Activated naive CD8-positive, alpha-beta T cell treated with anti-CD3 and anti-CD28 coated beads, Interleukin-2, amount 50 U/mL, for 16 hours (primary cell): ENCODE measurements at places on chromosomes 1 and 21.

DNA sequence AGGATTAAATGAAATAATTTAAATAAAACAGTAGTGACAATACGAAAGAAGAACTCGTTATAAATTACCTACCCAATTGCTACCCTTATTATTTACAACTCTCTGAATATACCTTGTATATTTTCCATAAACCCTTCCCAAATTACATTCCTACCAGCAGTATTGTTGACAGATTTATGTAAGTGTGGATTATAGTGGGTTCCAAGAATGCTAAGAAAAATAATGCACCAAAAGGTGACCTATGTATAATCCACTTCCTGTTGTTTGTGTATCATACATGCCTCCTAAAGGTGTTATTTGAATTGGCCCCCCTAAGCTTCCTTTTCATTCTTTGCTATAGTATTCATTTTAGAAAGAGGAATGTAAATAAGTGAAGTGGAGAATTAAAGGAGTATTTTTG lies 33.2 kb upstream of the CXADR start:
- no peak for DNase-seq

GRCh38 chr1:176932114-176933104 lies 232.1 kb downstream of the ASTN1 start:
- DNase-seq, result no peak

DNA sequence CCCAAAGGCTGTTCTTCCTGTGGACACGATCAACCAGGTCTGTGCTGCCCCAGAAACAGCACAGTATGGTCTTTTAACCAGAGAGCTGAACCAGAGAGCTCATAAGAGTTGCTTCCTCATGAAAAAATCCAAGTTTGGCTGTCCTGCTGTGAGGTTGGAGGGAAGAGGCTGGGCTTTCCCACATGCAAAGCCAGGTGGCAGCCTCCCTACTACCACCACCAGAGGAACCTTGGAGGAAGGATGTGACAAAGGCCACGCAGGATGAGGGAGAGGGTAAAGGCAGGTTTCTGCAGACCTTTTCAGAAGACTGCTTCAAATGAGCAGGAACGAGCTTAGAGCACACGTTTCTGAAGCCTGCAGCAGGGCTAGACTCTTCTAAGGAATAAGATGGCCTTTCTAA lies 27.1 kb downstream of the FAM78B start:
- no peak for DNase-seq

DNA sequence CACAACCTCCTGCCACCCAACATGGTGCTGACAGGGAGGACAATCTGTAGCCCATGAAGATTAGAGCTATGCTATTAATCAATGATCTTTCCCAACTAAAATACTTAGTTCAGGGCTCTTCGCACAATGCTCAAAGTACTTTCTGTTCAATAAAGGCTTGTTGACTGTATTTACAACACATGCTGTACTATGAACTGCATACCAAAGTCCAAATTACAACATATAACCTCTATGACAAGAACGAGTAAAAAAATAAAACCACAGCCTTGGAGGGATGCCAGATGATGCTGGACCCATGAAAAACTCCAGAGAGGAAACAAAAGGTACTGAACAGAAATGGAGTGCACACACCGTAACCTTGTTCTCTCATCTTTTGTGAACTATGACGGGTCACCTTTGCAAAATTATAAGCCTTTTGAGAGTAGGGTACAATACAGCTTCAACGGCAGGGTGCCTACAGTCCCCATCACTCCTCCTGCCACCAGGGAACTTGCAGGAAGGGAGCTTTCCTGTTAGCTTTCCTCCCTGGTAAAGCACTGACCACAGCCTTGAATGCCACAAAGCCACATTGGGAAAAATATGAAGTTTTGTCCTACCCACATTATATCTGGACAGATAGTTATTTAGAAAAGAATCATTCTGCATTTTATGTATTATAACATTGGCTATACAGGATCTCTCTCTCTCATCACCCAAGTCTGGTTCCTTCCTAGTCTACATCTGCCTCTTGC lies 175.6 kb downstream of the NRIP1 start:
- no peak for DNase-seq

DNA sequence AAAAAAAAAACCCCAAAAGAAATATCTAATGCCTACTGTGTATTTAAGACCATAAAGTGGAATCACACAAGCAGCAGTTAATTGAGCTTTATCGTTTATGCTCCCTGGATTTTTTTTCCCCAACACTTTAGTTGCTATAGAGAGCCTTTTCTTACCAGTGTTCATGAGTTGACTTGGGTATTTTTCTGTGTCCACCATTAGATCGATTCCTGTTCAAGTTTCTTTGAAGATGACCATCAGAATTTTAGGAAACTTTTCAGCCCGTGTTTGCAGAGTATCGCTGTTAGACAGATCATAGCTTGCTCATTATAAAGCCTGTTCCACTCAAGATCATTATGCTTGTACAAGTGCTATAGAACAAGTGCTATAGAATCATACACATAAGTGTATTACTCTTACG lies 1.5 kb downstream of the RALGPS2 start:
- no peak for DNase-seq
